Retina (tissue), 1 donor: ENCODE measurements at places on chromosomes 11 and 22.

DNA sequence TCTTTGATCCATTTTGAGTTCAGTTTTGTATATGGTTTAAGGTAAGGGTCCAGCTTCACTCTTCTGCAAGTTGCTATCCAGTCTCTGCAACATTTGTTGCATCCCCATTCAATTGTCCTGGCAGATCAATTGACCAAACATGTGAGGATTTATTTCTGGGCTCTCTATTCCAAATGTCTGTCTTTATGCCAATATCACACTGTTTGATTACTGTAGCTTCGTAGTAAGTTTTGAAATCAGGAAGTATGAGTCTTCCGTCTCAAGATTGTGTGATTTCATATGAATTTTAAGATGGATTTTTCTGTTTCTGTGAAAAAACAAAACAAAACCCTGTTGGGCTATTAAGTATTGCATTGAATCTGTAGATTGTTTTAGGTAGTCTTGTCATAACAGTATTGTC lies 17.0 kb downstream of the APLP2 start:
- no peak for DNase-seq

DNA sequence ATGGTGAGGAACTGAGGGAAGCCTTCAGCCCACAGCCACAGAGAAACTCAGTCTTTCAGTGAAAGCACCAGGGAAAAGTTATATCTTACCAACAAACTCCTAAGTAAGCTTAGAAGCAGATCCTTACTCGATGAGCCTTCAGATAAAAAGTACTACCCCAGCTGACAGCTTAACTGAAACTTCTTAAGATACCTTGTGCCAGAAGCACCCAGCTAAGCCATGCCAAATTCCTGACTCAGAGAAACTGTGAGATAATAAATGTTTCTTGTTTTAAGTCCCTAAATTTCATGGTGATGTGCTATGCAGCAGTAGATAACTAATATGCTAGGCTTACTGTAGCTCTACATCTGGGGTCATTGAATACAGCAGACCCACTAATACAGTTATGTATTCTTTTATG lies 2025.0 kb downstream of the LRRC4C start:
- no peak for DNase-seq

- DNase-seq: no peak
These were observed 352 bp downstream of the C22orf23 start for GRCh38 chr22:37953062-37953436.

GRCh38 chr11:32088117-32088941 lies 2.5 kb upstream of the RCN1 start:
- DNase-seq: no peak

DNA sequence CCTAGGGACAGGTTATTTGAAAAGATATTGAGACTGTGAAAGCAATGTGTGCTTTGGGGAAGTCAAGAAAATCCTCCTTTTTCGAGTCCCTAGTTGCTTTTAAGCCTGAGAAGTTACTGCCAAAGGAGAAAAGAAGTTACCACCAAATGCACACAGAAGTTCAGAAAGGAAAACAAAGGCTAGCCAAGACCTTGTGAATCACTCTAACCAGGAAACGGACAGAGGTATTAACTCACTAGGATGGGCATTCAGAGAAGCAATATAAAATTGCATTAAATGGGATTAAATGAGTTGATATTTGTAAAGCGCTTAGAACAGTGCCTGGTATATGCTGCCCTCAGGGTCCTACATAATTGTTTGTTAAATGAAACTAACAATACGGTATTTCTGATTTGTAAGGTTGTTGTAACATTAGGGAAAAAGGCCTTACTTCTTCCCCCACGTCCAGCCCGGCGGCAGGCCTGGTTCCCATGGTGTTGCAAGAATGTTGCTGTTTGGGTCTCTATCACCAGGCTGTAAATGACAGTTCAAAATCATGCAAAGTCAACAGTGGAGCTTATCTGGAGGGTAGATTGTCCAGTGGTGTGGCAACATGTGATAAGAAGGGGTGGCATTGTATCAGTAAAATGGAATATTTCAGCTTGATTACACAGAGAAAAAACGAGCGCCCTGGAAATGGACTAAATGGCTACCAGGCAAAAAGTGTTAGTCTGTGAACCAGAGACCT lies 7.1 kb downstream of the TMA7B start:
- peak; percentile 17 for DNase-seq

- DNase-seq: no peak
These were observed 216.7 kb upstream of the SORL1-AS1 start for GRCh38 chr11:121669422-121669821.

- no peak for DNase-seq
These were observed 117.7 kb downstream of the KCNC1 start for GRCh38 chr11:17852246-17852645.

- DNase-seq: peak; percentile 73
These were observed 215.4 kb upstream of the UBASH3B start for GRCh38 chr11:122439866-122440810.

- no peak for DNase-seq
These were observed 109.1 kb downstream of the LARGE1 start for GRCh38 chr22:33811208-33811607.

DNA sequence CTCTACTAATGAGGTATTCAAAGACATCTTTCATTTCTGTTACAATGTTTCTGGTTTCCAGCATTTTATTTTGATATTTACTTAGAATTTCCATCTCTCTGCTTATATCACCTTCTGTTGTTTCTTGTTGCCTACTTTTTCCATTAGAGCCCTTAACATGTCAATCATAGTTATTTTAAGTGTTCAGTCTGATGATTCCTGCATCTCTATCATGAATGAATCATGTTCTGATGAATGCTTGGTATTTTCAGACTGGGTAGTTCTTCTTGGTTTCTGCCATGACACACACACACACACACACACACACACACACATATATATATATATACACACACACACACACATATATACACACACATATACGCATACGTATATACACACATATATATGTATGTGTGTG lies 486.4 kb upstream of the ISX start:
- DNase-seq: no peak

- DNase-seq: no peak
These were observed 290.2 kb downstream of the ETS1 start for GRCh38 chr11:128297091-128297651.

DNA sequence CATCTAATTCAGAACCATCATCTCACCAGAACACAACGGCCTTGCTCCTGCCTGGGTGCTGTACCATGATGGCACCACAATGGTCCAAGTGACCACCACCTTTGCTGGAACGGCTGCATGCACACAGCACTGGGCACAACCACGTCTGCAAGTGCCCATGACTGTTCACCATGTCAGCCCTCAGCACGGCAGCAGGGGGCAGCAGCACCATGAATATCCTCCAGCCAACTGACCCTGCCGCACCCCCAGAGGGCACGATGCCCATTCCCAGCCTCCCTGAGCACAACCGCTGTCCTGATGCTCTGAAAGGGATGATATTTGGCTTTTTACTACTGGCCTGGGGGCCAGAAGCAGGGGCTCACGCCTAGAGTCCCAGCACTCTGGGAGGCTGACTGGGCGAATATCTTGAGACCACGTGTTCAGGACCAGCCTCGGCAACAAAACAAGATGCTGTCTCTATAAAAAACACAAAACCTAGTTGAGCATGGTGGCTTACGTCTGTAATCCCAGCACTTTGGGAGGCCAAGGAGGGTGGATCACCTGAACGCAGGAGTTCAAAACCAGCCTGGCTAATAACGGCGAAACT lies 25.7 kb downstream of the DRD4 start:
- DNase-seq: peak; percentile 63

- no peak for DNase-seq
These were observed 8.5 kb downstream of the BIK start for GRCh38 chr22:43118953-43119458.

DNA sequence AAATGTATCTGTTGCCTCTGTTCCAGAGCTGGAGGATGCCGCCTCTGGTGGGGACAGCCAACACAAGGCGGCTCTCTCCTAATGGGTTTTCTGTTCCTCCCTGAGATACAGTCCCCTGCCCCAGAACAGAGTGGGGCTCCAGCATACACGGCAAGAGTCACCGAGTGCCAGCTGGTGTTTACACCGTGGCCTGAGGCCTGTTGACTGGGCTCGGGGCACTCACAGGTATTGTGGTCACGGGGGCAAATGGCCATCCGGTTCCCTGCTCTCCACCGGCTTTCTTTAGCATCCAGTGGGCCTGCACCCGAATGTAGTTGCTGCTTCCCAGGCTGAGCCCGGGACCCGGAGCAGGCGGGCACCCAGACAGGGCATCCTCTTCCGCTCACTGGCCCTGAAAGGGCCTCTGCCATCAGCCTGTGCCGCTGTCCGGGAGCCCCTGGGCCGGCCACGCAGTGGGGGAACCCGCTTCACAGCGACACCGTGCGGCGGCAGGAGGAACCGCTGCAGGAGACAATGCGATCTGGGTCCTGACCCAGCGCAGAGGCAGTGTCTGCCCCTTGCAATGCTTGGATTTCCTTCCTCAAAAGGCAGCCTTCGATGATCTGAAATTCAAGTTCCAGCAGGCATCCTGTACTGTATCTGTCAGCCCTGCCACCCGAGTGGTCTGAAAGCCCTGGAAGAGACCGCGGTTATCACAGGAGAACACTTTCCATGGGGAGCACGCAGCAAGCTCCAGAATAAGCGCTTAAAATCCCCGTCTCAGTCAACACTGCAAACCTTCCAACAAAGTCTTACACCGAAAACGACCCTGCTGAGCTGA lies 859 bp upstream of the KRTAP5-5 start:
- DNase-seq: peak; percentile 86

DNA sequence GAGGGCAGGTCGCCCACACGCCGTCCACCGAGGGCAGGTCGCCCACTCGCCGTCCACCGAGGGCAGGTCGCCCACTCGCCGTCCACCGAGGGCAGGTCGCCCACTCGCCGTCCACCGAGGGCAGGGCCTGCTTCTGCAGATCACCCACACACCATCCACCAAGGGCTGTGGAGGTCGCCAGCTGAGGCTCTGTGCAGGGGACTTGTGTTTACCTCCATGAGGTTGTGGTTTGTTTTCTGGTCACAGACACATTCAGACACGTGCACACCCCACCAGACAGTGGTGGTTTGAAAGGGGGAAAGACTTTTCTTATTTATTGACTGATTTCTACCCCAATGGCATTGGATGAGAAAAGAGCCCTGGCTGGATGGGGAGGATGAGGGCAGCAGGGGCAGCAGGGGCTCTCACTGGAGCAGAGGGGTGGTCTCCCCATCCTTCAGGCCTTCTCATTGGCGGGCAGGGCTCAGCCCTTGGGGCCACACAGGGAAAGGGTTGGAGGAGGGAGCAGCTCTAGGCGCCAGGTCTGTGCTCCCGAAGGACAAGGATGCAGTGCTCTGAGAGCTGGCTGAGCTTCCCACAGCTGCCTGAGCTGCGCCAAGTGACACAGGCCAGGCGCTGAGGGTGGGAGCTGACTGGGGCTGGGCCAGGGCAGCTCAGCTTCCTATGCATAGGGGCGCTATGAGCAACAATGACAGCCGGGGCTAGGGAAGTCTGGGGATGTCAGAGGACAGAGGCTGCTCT lies 252.6 kb upstream of the B3GAT1 start:
- no peak for DNase-seq

DNA sequence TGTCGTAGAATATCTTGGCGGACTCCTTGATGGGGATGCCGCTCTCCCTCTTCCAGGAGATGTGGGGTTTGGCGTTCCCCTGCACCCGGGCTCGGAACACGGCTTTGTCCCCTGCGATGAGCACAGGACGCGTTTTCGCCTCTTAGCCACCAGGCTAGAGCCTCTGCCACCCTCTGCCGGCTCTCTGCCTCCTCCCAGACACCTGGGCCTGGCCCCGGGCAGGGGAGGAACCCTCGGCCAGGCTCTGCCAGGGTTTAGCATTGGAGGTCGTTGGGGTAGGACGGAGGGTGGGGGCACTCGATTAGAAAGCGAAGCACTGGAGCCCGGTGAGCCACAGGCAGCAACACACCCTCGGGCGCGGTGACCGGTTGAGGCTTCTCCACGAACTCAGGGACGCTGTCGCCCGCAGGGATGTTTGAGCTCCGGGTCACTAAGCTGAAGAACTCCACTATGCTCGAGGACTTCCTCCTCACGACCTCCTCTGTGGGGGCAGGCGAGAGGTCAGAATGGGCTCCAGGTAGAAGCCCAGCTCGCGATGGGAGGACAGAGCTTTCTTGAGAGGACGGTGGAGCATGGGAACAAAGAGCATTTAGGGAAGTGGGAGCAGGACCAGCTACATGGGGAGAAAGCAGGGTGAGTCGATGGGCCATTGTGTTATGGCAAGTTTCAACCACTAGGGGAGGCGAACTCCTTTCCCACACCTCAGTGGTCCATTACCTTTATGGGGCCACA lies 4.3 kb downstream of the IGSF22 start:
- peak; percentile 87 for DNase-seq

DNA sequence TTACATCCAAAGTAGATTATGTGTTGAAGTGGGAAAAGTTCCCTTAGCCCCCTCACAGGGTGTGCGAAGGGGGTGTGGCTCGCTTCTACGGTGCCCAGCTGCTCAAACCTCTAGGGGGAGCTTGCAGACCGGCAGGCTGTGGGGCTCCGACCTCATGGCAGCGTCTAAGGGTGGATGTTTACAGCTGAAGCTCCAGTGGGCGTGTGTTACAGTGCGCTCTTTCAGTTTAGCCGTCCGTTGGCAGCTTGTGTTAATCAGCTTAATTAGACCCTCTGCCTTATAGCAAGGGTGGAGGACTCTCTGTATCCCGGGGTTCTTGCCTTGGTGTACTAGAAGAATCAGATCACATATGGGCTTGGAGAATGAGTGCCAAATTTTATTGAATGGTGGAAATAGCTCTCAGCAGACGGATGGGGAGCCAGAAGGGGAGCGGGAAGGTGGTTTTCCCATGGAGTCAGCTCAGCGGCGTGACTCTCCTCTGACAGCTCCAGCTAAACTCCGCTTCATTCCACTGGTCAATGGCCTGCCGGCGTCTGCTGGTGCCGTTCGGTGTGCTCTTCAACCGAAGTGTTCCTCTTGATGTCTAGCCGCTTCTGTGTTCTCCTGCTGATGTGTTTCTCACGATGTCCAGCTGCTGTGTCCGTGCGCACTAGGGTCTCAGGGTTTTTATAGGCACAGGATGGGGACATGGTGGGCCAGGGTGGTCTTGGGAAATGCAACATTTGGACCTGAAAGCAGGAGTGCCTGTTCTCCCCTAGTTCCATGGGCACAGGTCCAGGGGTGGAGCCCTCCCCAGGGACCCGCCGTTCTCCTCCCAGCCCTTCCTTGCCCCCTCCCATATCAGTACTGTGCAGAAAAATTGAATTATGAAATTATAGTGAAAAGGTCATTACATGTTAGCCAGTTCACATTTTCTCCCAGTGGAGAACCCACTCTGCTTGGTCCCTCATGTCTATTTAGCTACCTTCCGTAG lies 28.6 kb upstream of the OR10G7 start:
- peak; percentile 77 for DNase-seq

DNA sequence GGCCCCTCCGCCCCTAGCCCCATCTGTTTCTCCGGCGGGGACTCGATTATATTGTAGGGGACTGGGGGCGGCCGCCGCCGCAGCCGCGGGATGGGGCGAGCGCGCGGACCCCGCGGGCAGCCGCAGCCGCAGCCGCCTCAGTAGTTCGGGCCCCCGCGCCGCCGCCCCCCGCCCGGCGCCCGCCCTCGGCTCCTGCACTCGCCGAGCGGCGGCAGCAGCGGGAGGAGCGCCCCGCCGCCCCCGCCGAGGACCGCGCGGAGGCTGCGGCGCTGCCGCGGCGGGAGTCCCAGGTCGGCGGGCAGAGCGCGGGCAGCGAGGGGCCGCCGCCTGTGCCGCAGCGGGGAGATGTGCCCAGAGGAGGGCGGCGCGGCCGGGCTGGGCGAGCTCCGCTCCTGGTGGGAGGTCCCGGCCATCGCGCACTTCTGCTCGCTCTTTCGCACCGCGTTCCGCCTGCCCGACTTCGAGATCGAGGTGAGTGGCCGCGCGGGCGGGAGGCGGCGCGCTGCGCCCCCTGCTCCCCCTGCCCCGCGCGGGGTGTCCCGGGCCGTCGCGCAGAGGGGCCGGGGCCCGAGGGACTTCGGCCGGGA lies at the start of gene CECR2:
TSS of gene CECR2 (plus strand) at position 22 of the 587 bp plus-strand sequence. CDS start at position 346, 324 bp downstream.
- DNase-seq: peak; percentile 66

- DNase-seq: no peak
These were observed 292.6 kb downstream of the NTM start for GRCh38 chr11:131662993-131663392.
